HCEC 1CT (cell line): ENCODE measurements at places on chromosomes 4 and X.

DNA sequence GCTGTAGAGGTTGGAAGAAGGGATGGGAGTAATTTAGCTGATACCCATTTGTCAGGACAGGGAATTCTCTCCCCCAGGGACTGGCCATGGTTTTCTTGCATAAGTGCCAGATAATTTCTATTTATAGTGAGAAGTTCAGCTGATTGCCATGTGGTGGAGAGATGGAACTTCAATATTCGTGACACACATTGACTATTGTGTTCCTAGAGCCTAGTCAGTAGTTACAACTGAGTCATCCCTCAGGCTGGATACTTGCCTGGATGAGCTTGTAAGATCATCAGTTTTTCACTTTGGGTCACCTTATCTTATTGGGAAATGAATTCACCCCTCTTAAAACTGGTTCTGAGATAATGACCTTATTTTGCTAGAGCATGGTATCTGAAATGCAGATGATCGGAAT, 32.2 kb downstream of the CFAP299 start:
- DNase-seq = peak; percentile 35

DNA sequence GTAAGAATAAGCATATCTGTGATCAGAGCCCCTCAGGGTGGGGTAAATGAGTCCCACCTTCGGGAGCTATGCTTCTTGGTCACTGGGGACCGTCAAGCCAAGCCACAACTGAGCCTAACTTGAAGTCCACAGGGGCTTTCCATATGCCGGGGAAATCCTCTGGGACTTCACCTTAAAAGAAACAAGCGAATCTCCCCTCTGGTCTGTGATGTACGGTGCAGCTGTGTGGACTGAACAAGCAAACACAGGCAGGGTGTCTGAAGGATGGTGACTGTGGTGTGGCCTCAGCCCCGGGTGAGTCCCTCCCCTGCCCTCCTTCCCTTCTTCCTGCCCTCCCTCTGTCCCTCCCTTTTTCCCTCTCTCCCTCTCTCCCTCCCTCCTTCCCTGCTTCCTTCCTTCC, 29.7 kb upstream of the PPP2R2C start:
- no peak for DNase-seq

DNA sequence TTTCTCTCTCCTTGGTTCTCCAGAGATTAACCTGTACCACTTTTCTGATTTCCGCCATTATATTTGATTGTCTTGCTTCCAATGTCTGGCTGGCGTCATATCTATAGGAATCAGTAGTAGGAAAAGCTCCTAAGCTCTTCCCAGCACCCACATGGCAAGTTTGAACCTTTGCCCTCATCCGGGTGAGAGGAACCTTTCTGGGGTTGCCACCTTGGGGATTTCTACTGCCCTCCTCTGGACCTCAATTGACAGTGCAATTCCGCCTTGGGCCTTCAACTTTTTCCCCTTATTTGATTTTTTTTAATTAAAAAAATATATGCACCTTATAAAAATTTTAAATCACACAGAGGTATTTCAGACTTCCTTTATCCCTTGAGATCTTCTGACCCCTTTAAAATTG, 2.0 kb upstream of the CXorf66 start:
- DNase-seq = no peak

GRCh38 chr4:185036019-185036418, 17.7 kb downstream of the HELT start:
- no peak for DNase-seq

- DNase-seq = no peak
Measured at GRCh38 chr4:17945303-17945702, 76.3 kb downstream of the LCORL start.

GRCh38 chrX:5015451-5015850, 1213.2 kb downstream of the NLGN4X start:
- no peak for DNase-seq

DNA sequence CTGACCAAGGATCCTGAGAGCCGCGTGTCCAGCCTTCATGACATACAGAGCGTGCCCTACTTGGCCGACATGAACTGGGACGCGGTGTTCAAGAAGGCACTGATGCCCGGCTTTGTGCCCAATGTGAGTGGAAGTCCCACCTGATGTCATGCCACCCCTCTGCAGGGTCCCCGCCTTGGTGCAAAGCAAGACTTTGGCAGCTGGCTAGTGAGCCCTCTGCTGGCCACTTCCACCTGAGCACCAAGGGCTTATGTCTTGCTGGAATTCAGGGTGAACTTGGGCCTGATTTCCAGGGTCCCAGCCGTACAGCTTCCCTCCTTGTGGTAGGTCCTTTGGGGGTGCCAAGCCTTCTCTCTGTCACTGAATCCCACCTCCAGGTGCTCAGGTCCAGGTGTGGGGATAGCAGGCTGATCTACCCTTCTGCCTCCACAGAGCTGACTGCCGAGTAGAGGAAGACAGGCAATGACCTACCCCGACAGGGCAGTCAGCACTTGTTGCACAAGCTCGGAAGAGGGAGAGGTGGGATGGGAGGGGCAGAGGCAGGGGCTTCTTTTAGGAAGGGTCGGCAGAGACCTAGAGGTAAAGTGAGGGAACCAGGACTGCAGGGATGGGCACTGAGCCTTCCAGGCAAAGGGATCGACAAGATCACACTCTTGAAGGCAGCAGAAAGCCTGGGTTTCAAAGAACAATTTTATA, 248.1 kb downstream of the EVC2 start:
- DNase-seq = no peak

- no peak for DNase-seq
Measured at GRCh38 chr4:149121023-149121404, 678.8 kb upstream of the NR3C2 start.

DNA sequence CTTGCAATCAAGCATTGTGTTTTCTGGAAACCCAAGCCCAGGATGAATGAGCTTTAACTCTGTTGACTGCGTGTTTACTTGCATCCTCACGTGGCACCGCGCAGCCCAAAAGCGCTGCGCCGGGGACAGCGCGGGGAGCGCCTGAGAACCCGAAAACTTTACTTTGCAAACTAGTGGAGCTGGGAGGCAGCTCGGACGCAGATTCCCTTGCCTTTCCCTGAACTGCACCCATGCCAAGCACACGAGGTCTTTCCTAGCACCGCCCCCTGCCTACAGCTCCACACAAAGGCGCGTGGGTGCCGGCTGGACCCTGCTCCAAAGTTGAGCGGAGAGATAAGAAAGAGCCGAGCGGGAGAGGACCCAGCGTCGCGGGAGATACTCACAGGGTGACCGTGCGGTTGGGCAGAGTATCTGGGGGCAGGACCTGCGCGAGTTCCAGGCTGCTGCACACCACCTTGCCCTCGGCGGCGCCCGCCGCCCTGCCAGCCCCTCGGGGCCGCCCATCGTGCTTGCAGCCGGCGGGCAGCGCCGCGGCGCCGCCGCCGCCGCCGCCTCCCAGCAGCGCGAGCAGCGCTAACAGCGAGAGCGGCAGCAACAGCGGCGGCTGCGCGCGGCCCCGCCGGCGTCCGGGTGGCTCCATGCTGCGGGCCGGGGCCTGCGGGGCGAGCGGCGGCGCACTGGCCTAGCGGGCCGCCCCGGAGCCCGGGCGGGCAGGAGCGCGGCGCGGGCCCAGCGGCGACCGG, 550 bp downstream of the ADGRA3 start:
- peak; percentile 56 for DNase-seq

DNA sequence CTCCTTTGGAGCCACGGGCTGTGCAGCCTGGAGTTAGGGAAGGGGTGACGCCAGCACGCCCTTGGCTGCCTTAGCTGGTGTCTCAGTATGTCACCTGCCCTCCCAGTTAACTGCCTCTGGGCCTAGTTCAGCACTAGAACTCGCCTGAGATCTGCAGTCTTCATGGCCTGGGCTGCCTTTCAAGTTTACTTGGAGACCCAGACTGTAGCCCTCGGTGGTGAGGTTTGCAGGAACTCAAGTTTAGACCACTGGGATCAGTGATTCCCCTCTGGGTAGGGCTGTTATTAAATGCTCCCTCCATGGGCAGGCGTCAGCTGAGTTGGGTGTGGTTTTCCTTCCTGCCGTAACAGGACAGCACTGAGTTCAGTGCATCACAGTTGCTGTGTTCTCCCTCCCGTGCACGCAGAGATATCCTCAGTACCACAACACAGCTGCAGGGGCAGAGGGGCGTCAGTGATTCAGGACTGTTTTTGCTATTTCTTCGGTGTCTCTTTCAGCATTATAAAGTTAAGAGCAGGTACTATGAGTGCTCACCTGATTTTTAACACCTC, 30.5 kb downstream of the PLAC8 start:
- no peak for DNase-seq

DNA sequence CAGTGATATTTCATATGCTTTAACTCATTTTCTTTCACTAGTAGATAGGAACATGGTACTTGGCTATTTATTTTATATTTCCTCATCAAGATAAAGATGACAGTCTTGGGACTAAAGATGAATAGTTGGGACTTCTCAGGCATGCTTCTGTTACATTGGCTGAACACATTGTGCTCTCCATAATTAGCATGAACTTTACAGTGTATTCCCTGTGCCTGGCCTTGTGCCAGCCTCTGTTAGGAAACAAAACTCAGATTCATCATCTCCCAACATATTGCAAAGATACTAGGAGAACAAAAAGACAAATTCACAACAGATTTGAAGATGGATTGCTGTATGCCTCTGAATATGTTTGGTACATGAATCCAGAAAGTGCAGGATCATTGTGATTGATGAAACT, 26.4 kb downstream of the GRIA2 start:
- no peak for DNase-seq

DNA sequence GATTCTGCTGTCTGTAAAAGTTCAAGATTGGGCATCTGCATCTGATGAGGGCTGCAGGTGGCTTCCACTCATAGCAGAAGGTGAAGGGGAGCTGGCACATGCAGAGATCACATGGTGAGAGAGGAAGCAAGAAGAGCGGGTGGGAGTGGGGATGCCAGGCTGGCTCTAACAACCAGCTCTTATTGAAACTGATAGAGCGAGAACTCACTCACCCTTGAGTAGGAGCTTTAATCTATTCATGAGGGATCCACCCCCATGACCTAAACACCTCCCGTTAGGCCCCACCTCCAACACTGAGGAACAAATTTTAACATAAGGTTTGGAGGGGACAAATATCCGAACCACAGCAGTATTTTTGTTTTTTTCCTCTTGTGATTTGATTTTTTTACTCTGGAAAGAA, 45.8 kb downstream of the PHOX2B start:
- no peak for DNase-seq
